ENCODE measurements at places on chromosomes 1 and 21. TPM values are rescaled to one million over a fixed set of nuclear protein-coding genes. Genes with fewer than 3 reads are reported as not detected.

AGT gene
- total RNA-seq = not detected

DNA sequence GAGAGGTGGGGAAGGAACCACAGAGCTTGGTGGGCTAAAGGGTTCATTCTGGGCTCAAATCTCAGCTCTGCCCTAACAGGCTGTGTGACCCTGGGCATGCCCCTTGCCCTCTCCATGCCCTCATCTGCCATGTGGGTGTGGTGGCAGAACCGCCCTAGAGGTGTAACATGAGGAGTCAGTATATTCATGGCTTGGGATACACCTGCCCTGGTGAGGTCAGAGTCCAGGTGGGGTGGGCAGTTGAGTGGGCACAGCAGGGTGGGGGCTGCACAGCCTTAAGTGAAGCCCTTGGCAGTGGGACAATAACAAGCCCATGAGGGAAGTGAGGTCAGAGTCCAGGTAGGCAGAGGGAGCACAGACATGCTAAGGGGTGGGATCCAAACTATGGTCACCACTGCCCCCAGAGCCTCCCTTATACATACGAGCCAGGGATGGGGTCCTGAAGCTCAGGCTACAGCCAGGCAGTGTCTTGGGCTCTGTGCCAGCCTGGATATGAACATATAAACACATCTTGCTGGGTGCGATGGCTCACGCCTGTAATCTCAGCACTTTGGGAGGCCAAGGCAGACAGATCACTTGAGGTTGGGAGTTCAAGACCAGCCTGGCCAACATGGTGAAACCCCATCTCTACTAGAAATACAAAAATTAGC lies 59.0 kb upstream of the EFHD2 start:
- DNase-seq = no peak
- H3K4me1 ChIP-seq = peaks cover 1% of the 10 kb centered on the region
- H3K36me3 ChIP-seq = no peaks in the 10 kb centered on the region
- no peak overlapping the region for H3K4me3 ChIP-seq
- no peak overlapping the region for H3K27ac ChIP-seq
- peaks cover 2% of the 10 kb centered on the region for H3K27me3 ChIP-seq

ICOSLG gene
- total RNA-seq = 124 TPM

- no peaks in the 10 kb centered on the region for H3K36me3 ChIP-seq
- H3K27me3 ChIP-seq = no peaks in the 10 kb centered on the region
- H3K4me3 ChIP-seq = no peak overlapping the region
- H3K27ac ChIP-seq = no peak overlapping the region
Measured at GRCh38 chr1:221886743-221887414, 145.0 kb upstream of the DUSP10 start.

- peak overlapping the region; percentile 96 for H3K27ac ChIP-seq
- H3K27me3 ChIP-seq = no peaks in the 10 kb centered on the region
- DNase-seq = peak; percentile 93
- H3K4me1 ChIP-seq = peaks cover 65% of the 10 kb centered on the region
Measured at GRCh38 chr21:33383056-33383888, 19.9 kb upstream of the IFNGR2 start.

- no peaks in the 10 kb centered on the region for H3K27me3 ChIP-seq
- H3K4me3 ChIP-seq = no peak overlapping the region
- DNase-seq = no peak
- no peak overlapping the region for H3K27ac ChIP-seq
Measured at GRCh38 chr1:240074422-240074821, 17.3 kb upstream of the FMN2 start.

DNA sequence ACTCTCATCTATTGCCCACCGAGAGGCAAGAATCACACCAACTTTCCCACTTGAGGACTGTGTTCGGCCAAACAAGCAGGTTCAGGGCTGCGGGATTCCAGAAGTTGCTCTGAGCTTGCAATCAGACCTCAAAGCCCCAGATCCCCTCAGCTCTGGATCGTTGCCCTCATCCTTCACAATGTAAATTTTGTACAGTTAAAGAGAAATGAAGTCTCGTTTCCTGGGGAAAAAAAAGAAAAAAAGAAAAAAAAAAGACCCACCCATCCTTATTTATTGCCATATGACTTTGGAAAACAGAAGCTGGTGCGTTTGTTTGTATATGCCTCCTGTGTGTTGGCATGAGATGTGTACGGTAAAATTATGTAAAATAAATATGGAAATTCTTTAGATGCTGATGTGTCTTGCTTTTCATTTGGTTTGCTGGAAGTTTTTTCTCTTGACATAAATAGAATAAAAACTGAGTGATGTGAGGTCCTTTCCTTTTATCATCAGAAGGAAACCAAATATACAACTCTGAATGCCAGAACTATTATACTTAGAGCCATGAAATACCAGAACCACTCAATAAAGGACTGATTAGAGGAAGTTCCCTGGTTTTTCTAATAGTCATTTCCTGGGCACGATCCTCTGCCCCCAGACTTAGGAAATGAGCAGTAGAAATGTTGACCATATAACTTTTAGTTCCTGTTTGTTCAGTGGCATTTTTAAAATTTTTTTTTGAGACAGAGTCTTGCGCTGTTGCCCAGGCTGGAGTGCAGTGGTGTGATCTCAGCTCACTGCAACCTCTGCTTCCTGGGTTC lies 48.7 kb downstream of the LHX4 start:
- peaks cover 7% of the 10 kb centered on the region for H3K4me1 ChIP-seq
- H3K4me3 ChIP-seq = no peak overlapping the region
- H3K36me3 ChIP-seq = peaks cover 5% of the 10 kb centered on the region
- H3K27me3 ChIP-seq = no peaks in the 10 kb centered on the region
- no peak overlapping the region for H3K27ac ChIP-seq

DNA sequence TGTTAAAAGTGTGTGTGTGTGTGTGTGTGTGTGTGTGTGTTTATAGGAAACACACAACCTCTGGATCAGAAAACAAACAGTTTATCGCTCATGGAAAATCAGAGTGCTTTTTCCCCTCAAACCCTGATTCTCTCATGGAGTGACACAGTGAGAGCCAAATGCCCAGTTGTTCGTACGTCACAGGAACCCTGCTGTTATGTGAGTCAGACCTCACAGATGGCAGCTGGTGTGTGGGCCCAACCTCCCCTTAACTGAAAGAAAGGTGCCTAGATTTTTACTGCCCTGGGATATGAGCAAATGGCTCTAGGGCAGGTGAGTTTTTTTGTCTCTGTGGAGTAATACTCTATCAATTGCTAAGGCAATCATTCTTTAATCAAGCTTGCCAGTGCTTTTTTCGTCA lies 1788.1 kb downstream of the BRINP3 start:
- H3K4me3 ChIP-seq = no peak overlapping the region
- no peak overlapping the region for H3K27ac ChIP-seq
- no peaks in the 10 kb centered on the region for H3K27me3 ChIP-seq
- DNase-seq = no peak
- H3K36me3 ChIP-seq = no peaks in the 10 kb centered on the region

DNA sequence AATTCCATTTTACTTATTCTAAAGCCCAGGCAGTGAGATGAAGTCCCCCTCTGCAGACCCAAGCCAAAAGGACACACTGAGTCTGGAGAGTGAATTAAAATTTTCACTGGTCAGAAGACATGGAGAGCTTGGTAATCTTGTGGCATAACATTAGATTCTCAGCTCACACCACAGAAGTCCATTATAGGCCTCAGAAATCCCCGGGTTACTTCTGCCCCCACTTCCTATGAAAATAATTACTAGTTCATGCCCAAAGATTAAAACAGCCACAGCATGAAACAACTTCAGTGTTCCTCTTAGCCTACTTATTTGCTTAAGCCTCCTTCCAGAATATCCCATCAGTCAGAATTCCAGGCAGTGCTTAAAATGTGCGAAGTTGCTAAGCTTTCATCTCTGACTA lies 123.3 kb downstream of the ZC3H11B start:
- H3K27ac ChIP-seq = no peak overlapping the region
- no peaks in the 10 kb centered on the region for H3K36me3 ChIP-seq
- no peaks in the 10 kb centered on the region for H3K27me3 ChIP-seq
- DNase-seq = no peak
- H3K4me1 ChIP-seq = no peaks in the 10 kb centered on the region

DNA sequence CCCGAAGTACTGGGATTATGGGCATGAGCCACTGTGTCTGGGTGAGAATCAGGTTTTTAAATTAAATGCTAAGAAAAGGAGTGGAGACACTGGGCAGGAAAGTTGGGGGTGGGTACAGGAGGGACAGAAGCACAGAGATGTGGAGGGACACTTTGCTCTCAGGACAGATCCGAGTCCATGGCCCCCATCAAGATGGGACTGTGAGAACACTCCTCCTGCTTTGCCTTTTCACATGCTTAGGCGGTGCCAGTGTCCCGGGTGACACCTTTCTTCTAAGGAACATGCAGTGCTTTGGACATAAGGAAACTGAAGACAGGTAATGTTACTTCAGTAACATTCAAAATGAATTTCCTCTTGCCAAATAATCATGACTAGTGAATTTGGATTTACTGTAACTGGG lies 16.7 kb downstream of the SLC25A33 start:
- no peak overlapping the region for H3K27ac ChIP-seq
- no peaks in the 10 kb centered on the region for H3K36me3 ChIP-seq
- no peaks in the 10 kb centered on the region for H3K27me3 ChIP-seq
- no peak overlapping the region for H3K4me3 ChIP-seq
- no peaks in the 10 kb centered on the region for H3K4me1 ChIP-seq

DNA sequence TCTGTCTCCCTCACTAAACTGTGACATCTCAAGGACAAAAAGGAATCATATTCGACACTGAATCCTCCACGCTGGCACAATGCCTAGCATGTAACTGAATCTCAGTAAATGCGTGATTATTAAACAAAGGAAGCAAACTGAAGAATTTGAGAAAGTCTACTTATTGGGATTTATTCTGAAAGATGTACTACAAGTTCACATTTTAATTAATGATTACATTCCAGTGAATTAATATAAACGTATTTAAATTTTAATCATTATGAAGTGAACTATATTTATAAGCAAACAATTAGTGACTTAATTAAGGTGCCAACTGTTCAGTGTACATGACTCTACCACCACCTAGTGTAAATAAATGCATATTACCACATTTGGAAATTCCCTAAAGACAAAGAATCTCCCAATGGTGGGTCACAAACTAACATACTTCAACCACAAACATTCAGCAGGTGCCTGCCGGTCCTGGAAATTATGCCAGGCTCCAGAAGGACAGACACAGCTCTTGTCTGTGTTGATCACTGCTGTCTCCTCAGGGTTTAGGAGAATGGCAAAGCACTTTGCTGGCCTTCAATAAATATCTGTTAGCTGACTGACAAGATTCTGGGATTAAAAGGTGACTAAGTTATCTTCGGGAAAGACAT lies 56.3 kb downstream of the SMYD3 start:
- H3K36me3 ChIP-seq = no peaks in the 10 kb centered on the region
- H3K4me1 ChIP-seq = no peaks in the 10 kb centered on the region
- no peaks in the 10 kb centered on the region for H3K27me3 ChIP-seq
- H3K27ac ChIP-seq = no peak overlapping the region
- peak; percentile 32 for DNase-seq

GRCh38 chr1:26555550-26555981 lies 26.0 kb downstream of the RPS6KA1 start:
- no peak overlapping the region for H3K27ac ChIP-seq
- no peak for DNase-seq
- H3K27me3 ChIP-seq = no peaks in the 10 kb centered on the region
- H3K4me3 ChIP-seq = no peak overlapping the region
- H3K36me3 ChIP-seq = peaks cover 10% of the 10 kb centered on the region

GRCh38 chr1:203320591-203321272 lies 15.4 kb downstream of the BTG2 start:
- H3K4me3 ChIP-seq = peak overlapping the region; percentile 25
- peaks cover 77% of the 10 kb centered on the region for H3K4me1 ChIP-seq
- no peaks in the 10 kb centered on the region for H3K27me3 ChIP-seq

CHIA gene
- total RNA-seq = not detected

GRCh38 chr1:173017792-173018191 lies 32.9 kb downstream of the TNFSF18 start:
- no peaks in the 10 kb centered on the region for H3K27me3 ChIP-seq
- no peaks in the 10 kb centered on the region for H3K36me3 ChIP-seq
- peak overlapping the region; percentile 65 for H3K27ac ChIP-seq
- DNase-seq = peak; percentile 17
- no peak overlapping the region for H3K4me3 ChIP-seq
- H3K4me1 ChIP-seq = peaks cover 64% of the 10 kb centered on the region

Data from B cell (primary cell).